NCI-H774 (cell line): ENCODE measurements at places on chromosomes 13 and 19.

GRCh38 chr13:27500806-27501534 is 50.6 kb upstream of the MTIF3 start:
- DNase-seq, result no peak

- DNase-seq, result no peak
These were observed 58.0 kb downstream of the TGDS start for GRCh38 chr13:94537740-94538630.

DNA sequence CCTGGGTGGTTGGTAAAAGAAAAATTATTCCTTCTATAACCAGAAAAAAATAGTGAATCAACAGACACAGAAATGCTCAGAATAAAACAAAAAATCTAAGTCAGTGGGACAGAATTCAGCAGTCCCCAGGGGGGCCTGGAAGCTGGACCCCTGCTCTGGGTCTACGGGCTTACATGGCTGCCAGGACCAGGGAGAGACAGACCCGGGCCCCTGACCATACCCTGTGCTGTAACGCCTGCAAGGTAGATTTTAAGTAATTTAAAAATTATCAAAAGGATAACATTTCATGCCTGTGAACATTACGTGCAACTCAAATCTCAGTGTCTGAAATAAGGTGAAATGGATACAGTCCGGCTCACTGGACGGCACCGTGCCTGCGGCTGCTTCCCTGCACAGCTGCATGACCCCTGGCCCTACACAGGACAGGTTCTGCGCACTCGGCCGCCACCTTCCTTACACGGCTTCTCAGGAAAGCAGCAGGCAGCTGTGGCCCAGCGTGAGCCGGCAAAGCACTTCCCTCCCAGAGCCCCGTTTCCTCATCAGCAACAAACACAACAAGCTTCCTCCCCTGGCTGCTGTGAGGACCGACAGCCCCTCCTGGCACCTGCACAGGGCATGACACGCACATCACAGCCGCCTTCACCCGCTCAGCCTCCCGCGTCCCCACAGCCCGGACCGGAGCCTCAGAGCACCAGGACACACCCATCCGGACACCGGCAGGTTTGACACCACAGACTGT is 22.2 kb downstream of the RASA3 start:
- no peak for DNase-seq

- no peak for DNase-seq
These were observed 50.7 kb downstream of the ARHGAP35 start for GRCh38 chr19:46911456-46911855.

- no peak for DNase-seq
These were observed 21.0 kb upstream of the GRWD1 start for GRCh38 chr19:48424694-48425219.

GRCh38 chr13:79990048-79990447 is 350.9 kb downstream of the SPRY2 start:
- no peak for DNase-seq

GRCh38 chr13:31963631-31964030 is 67.9 kb upstream of the FRY start:
- no peak for DNase-seq

DNA sequence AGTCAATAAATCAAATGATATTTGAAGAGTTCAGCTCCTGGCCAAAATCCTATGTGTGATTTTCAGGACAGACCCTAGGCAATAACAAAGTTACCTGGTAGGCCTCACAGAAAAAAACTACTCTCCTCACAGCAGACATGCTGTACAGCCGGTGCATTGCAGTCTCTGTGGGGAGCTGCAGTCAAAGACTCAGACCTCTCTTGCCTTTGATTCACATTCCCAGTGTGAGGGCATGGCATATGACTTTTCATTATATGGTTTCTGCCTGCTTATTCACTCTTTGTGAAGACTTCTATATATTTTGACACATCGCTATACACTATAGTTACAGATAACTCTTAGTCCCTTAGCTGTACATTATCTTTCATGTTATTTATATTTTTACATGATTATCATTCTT is 2684.3 kb upstream of the PCDH20 start:
- no peak for DNase-seq

GRCh38 chr13:45280751-45281634 is 60.0 kb downstream of the TPT1 start:
- peak; percentile 36 for DNase-seq

DNA sequence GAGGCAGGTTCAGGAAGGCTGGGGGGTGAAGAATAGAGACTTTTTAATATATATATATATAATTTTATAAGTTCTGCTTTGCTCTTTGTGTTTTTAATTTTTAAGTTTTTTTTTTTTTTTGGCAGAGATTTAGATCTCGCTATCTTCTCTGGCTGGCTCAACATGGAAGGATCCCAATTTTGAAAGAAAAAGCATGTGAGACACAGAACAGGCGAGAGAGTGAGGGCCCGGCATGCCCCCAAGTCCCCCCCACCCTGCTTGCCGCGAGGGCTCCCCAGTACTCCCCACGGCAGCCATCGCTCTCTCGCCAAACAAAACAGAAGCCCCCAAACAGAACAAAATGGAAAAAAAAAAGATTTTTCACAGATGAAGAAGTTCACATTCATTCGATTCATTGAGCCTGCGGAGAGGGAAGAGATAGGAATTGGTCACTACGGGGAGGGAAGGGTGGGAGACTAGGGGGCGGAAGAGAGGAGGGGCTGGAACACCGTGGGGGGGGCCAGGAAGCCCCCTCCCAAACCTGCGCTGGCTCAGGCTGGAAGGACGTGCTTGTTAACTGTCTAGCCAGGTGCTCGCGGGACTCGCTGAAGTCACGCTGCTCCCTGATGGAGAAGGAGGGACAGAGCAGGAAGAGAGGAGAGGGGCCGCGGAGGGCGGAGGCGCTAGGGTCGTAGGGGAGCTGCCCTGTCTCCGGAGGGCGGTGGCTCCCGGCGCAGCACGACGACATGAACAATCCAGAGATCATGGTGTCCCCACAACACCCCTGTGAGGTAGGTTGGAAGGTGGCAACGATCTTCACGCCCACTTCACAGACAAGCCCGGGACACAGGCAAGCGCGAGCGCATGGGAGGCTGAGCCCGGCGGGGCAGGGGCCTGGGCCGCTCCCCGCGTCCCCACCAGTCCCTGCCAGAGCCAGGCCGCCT is 10.6 kb downstream of the KHSRP start:
- no peak for DNase-seq

DNA sequence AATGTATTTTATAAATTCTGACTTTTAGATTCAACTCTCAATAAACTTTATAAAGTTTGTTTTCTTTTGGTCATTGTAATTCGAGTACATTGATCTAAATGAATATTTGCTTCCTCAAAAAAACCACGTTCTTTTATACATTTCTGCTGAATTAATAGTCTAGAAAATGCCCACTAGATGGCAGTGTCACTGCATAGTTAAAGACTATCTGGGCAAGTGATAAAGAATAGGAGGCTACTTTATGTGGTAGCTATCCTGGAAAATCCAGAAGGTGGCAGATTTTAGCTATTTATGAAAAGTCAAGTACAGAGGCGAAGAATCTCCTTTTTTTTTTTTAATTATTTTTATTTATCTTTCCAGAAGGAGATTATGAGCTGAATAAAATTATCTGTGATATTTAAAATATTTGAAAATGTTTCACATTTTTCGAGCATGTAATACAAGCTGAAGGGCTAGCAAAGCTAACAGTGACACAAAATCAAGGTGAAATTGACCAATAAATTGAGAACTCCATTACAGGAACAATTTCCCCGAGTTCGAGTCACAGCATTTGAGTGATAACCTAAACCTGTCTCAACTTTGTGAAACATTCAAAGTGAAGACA is 221.8 kb downstream of the OLFM4 start:
- peak; percentile 56 for DNase-seq

- no peak for DNase-seq
These were observed 800.2 kb upstream of the MIR17HG start for GRCh38 chr13:90547272-90547790.

- DNase-seq, result no peak
These were observed 187.9 kb downstream of the KATNAL1 start for GRCh38 chr13:30119476-30119875.

DNA sequence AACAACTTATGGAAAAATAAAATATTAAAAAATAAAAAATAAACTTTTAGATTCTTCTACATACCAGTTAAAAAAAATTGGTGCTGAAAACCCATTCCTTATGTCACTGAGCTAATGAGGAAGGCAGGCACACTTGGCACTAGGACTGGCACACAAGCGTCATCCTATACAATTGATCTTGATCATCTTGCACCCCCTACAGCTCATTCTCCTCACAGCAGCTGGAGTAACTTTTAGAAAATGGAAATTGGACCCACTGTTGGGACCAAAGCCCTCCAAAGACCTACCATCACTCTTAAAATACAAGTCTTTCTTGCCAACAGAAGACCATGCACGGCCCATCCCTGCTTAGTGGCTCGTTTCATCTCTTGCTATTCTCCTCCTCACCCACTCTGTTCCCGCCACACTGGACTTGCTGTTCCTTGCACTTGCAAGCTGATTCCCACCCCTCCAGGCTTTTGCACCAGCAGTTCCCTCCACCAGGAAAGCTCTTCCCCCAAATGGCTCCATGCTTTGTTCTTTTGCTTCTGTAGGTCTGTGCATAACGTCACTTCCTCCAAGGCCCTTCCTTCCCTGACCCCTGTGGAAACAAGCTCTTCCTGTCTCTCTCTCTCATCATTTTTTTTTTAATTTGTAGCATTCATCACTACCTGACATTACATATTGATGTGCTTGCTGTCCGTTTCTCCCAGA is 11.6 kb downstream of the CTU1 start:
- no peak for DNase-seq

DNA sequence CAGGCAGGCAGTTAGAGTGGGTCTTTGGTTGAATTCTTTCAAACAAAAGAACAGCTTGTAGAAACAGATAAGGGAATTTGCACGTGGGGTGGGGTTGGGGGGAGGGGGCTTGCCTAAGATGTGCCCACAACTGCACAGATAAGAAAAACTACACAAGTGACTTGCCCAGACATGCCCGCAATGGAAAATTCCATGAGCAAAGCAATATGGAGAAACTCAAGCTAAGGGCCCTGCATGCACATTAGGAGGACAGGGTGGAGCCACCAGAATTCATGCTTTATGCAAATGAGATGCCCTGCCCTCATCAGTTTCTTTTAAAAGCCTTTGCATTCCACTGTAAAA is 755.6 kb upstream of the MIR17HG start:
- DNase-seq, result no peak

DNA sequence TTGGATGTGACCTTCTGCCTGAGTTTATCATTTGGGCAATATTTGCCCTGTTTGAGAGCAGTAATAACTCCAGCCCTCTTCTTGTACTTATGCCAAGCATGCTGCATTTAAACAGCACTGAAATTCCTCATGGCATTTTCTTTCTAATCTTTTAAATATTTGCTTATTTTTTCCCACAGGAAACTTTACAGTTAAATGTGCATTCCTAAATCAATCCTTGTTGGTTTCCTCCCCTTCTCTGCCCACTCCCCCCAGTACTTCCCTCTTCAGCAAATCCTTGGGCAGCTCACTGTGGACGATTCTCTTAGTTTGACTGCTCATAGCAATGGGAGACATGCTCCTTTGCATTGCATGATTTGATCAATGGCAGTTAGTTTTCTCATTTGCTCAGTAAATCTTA is 68.7 kb downstream of the RAP2A start:
- no peak for DNase-seq

GRCh38 chr13:51629491-51630287 is 45.4 kb downstream of the WDFY2 start:
- DNase-seq, result no peak

DNA sequence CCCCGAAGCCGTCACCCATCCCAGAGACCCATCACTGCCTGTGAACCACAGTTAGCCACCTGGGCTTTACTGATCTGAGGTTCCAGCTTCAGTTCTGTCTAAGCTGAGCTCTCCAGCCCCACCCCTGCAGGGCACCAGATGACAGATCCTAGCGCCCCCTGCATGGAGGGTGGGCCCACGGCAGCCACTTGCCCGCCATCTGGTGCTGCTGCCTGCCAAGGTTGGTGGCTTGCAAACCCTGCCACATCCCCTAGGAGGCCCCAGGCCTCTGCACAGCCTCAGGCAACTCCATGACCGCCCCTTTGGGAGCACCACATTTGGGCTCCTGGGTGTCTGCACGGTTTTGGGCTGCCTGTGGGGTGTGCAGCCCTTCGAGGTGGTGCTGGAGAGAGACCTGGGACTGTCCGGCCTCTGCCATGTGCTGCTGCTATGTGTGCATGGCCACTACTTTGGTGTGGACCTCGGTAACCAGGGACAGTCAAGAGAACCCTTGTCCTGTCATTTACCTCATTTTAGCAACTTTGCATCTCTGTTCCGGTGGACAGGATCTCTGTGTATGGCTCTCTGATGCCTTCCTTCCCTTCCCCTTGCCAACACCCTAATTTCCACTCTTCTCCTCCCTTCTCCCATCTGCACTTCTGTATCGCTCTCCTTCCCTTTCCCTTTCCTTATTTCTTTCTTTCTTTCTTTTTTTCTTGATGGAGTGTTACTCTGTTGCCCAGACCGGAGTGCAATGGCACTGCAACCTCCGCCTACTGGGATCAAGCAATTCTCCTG is 17.4 kb upstream of the SDHAF1 start:
- no peak for DNase-seq

GRCh38 chr13:112897956-112898620 is 70.9 kb upstream of the MCF2L start:
- no peak for DNase-seq

DNA sequence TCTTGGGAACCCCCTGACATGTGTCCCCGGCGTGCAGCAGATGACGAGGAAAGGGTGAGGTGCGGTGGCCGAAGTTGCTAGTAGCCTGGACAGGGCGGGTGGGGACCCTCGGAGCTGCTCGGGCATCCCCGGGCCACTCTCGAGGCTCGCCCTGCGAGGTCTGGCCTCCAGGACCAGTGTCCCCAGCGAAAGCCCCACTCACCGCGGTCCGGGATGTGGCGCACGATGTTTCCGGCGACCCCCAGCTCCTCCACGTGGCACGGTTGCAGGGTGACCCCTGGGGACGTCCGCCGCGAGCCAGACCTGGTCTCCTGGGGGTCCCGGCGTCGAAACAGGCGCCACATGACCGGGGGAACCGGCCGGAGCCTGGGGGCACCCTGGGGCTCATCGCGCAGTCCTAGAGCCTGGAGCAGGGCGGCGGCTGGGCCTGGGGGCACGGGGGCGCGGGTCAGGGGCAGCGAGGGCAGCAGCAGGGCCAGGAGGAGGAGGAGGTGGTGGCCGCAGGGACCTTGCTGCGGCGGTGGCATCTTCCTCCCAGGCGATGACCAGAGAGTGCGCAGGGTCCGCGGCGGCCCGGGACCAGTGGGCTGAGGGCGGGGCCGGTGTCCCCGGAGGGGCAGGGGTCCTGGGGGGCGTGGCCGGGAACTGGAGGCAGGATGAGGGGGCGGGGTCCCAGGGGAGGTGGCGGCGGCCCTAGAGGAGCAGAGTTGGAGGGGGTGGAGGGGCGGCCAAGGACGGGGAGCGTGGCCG is 26.0 kb downstream of the CERS1 start:
- DNase-seq, result no peak

GRCh38 chr19:5048727-5049553 is 80.0 kb downstream of the KDM4B start:
- DNase-seq, result no peak

- DNase-seq, result peak; percentile 81
These were observed 703 bp upstream of the PLEKHG2 start for GRCh38 chr19:39411832-39412099.

GRCh38 chr13:91405240-91405639 is 6.8 kb downstream of the GPC5 start:
- DNase-seq, result no peak

- peak; percentile 73 for DNase-seq
These were observed 16.0 kb upstream of the ERCC1 start for GRCh38 chr19:45439569-45440258.

GRCh38 chr13:111923439-111923838 is 143.5 kb upstream of the SOX1 start:
- DNase-seq, result no peak

GRCh38 chr13:39350461-39350881 is 252.5 kb downstream of the LHFPL6 start:
- DNase-seq, result no peak

- no peak for DNase-seq
These were observed 1.5 kb upstream of the ZSCAN4 start for GRCh38 chr19:57667228-57667627.
